Left kidney (tissue), 8 donors: ENCODE measurements at places on chromosomes 4 and X. TPM values are rescaled to one million over a fixed set of nuclear protein-coding genes. Genes with fewer than 3 reads are reported as not detected.

- no peak for DNase-seq
Observed at GRCh38 chr4:992297-993110, 700 bp downstream of the SLC26A1 start.

DNA sequence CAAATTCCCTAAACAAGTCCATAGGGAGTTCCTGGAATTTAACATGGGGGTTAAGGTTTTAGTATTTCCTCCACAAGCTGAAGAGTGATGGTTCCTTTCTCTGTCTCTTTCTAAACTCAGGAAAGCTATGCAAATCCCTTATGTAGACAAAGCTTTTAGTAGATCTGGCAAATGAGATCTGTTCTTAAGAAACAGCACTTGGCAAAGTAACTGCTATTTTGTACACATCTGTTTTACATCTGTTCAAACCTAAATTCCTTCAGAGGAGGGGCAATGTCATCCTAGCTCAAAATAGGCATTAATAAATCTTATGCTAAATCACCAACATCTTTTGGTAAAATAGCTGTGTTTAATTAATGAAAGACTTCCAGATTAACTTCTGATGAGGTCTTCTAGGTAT is 137.8 kb upstream of the TBC1D9 start:
- DNase-seq = no peak

DNA sequence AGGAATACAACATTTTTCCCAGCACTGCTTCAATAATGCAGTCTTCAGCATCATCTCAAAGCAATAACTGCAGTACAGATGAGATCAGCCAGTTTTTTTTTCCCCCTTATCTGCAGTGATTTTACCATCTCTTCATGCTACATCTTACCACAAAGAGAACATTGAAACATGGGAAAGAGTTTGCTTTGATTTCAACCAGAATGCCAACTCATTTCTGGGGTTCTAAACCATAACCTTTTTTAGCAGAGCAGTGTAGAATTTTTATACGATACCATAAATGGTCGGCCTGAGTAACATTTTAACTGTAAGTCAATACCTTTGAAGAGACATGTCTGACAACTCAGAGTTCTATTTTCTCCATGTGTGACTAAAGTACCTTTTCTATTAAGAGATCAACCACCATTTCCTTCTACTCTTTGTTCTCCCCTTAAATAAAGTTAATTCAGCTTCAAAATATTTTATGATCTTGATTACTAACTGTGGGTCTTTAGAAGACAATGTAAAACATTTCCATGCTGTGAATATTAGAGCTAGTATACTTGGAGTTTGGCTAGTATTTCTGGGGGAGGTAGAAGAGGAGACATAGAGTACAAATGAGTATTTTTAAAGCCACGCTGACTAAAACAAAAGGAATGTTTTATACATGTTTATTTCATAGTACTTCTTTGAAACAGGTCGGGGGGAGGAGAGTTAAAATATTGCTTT is 69.1 kb downstream of the TET2 start:
- no peak for DNase-seq

DNA sequence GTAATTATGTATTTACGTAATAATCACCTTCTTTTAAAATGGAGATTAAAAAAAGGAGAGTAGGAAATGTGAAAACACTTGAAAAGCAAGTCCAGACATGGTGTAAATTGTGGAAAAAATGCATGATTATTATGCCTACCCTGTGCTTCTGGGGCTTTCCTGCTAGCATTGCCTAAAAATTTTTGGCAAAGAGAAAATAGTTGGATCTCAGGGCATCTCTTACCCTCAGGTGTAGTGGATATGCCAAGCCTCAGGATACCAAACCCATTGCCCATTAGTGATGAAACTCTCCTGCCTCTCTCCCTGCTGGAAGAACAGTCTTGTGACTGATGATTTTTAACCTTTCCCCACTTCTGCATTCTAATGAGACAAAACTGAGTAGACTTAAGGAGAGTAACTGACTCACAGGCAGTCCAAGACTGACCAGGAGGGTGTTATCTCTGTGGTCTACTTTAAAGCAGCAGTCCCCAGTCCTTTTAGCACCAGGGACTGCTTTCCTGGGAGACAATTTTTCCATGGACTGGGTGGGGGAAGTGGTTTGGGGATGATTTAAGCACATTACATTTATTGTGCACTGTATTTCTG is 174.6 kb downstream of the ZNF330 start:
- DNase-seq = no peak

- no peak for DNase-seq
Observed at GRCh38 chr4:59712470-59712869, 1487.7 kb upstream of the ADGRL3 start.

DNA sequence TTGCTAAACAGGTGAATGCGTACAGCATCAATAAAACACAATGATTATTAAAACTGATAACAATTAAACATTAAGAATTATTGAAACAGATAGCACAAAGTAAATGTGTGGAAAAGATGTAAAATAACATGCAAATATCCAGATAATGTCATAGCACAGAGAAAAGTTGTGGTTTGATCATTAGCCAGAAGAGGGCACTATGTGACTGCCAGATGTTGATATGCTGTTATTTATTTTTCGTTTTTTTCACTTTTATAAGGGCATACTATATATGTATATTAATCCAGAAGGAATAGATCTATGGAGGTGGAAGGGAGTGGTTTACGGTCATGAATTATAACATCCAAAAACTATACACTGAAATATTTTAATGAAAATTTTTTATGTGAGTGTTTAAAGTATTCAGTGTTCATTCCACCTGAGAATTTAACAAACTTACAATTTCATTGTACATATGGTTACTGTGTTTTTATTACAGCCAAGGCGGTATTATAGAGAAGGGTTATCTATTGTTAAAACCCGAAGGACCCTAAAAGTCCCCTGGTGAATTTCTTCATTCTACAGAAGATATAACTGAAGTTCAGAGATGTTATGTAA is 211.9 kb upstream of the UGT8 start:
- no peak for DNase-seq

DNA sequence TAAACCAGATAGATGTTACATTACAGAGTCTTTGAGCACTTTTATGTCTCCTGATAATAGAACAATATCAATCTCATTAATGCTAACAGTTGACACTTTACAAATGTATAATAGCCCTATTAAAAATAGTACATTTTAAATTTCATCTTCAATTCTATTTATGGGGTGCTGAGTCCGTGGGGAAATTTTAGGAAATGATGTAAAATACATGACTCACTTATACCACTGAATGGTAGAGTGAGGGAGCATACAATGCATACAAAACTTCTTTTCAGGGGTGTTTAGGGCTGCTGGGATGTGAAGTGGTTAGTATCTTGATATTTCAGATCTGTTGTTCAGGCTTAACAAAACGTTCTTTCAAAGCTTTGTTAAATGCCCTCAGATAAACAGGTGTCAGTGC is 696.2 kb downstream of the TRAM1L1 start:
- DNase-seq = no peak

- no peak for DNase-seq
Observed at GRCh38 chr4:149781150-149781549, 34.5 kb downstream of the IQCM start.

- peak; percentile 8 for DNase-seq
Observed at GRCh38 chr4:100736641-100737451, 219.0 kb upstream of the EMCN start.

DNA sequence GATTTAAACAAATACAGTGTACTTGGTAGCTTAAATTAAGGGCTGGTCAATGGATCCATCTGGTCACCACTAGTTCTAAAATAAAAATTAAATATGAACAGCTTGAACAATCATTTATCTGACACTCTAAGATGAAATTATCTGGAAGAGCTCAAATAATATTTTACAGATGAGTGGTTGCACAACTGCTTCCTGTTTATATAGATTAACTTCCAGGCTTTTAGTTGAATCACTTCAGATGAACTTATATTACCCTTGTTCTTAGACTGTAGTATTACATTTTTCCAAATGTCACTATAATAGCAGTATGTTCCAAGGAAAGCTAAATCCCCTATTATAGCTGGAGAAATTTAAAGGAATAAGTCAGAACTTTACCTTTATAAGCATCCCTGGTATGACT is 92.4 kb upstream of the SMIM10 start:
- DNase-seq = no peak

DNA sequence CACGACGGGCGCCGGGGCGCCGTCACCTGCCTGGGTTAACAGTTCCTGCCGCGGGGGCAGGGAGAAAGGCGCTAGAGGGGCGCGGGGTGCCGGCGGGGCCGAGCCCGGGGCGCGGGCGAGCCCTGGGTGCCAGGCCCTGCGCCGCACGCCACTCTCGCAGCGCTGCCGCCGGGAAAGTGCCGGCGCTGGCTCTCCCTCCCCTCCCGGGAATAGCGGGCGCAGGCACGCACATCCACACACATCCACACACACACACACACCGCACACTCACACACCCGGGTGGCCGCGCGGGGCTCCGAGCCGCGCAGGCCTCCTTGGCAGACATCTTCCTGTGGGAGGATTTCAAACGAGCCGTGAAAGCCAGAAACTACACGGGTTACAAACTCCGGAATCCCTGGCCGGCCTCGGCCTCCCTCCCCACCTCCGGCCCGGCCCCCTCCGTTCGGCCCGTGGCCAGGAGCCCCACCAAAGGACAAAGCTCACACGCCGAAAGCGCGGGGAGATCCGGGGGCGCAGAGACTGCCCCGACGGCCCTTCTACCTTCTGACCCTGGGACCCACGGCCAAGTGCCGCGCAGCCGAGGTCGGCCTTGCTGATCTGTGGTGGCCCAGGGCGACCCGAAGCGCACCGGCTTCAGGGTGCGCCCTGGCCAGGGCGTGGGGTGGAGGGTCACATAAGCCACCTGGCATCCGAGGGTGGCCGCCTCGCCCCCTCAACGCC is 92.3 kb downstream of the BCOR start:
- no peak for DNase-seq

The GPM6B gene
- polyA plus RNA-seq = 21.5 TPM

The PCDH18 gene
- polyA plus RNA-seq = 167 TPM

The JCHAIN gene
- 0.96 TPM for polyA plus RNA-seq

The TEC gene
- polyA plus RNA-seq = 5.5 TPM

The ZNF157 gene
- 1.6 TPM for polyA plus RNA-seq

The P2RY10 gene
- polyA plus RNA-seq = 0.15 TPM

The SH3TC1 gene
- polyA plus RNA-seq = 20.0 TPM
